ENCODE measurements at places on chromosomes 1 and 21.

- DNase-seq = no peak
Measured at GRCh38 chr1:114178936-114179335, 25.3 kb upstream of the SYT6 start.

DNA sequence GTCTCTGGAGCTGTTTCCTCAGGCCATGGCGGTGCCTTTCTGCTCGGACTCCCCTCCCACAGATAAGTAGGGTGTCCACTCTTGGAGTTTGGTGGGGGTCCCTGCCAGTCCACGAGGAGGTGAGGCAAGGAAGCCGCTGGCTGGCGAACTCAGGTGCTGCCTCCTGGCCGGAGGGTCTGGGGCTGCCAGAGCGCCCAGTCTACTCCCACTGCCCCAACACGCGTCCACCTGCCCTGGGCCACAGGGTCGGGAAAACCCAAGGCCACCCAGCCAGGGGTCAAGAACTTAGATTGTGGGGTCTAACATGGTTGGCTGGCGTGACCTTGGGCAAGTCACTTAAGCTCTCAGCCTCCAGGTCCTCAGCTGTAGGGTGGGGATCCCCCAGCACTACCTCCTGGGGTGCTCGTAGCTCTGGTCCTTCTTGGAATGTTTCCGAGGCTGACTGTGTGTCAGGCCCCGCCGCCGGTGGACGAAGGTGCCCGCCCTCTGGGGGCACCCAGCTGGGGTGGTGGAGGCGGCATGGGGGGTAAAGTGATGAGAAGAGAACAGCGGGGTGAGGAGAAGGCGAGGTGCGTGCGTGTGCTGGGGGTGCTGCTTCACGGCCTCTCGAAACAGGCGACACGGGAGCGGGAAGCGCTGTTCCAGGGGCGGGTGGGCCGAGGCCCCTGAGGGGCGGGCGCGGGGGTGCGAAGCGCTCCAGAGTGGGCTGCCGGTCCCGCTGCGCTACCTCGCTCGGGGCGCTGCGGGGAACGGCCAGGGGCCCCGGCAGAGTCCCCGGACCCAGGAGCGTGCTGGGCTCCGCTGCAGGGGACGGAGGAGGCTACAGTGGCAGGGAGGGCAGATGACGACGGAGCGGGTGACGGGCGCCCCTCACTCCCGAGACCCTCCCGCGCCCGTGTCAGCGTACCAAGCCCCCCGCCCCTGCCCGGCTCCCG, 1.2 kb downstream of the SH2D5 start:
- no peak for DNase-seq

DNA sequence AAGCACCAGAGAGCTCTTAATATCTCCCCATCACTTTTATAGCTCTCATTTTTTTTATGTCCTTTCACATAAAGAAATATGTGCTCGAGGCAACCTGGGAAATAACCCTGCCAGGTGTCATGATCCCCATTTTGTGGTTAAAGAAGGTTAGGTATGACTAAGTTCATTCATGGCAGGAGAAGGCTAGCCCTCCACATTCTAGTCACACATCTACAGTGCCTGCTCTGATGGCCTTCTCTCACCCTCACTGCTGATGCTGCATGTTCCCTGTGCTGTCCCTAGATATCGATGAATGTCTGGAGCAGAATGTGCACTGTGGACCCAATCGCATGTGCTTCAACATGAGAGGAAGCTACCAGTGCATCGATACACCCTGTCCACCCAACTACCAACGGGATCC, 187.5 kb downstream of the TPR start:
- DNase-seq = no peak

DNA sequence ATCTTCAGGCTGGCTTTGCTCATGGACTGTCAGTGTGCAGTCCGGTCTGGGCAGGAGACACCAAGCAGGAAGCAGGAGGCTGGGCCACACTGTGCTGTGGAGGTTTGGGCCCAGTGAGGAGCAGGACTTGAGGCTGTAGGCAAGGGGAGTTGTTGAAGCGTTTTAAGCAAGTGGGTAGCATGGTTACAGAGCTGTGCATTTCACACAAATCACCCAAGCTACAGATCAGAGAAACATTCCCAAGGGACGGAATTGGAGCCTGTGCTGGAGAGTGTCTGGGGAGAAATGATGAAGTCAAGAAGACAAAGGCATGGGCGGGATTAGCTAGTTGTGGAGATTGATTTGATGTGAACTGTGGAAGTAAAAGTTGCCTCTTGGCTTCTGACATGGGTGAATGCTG, 60.9 kb downstream of the KIF21B start:
- peak; percentile 72 for DNase-seq

DNA sequence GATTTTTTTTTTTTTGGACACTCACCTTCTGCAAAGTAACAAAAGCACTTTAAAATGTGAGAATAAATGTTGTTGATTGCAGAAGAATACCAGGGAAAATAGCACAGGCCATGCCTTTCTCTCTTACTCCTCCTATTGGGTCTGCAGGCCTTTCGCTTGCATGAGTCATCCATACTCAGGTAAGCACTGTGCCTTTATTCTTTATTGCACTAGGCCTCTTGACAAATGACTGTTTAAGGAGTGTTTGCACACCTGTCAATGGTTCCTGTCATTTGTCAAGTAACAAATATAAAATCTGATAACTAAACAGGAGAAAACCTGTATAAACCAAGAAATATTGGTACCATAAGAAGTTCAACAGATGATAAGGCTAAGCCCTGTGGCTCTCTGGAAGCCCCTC, 106.5 kb downstream of the RGS7 start:
- DNase-seq = peak; percentile 34

GRCh38 chr1:237042526-237042891, 525 bp downstream of the RYR2 start:
- DNase-seq = no peak

DNA sequence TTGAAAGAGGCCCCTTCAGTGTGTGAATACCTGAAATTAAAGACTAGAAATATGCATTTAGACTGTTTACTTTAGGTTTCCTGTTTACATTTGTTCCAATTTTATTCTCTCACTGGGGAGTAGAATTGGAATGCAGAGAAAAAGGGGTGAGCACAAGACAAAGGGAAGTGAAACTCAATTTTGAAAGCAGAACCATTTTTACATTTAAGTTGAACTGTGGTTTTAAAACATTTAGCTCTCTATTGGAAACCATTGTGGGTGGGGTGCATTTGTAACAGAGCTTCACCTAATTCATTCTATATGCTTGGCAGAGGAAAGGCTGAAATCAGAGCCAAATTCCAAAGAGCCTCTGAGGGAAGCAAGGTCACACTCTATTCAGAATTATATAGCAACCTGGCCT, 235.3 kb upstream of the C1orf105 start:
- DNase-seq = no peak

- DNase-seq = peak; percentile 76
Measured at GRCh38 chr1:177780096-177780700, 189.7 kb downstream of the SEC16B start.

- no peak for DNase-seq
Measured at GRCh38 chr1:210445485-210445884, 116.8 kb downstream of the HHAT start.

GRCh38 chr1:64917328-64917861, 49.0 kb downstream of the JAK1 start:
- DNase-seq = no peak

- peak; percentile 60 for DNase-seq
Measured at GRCh38 chr1:50368179-50369007, 54.9 kb downstream of the DMRTA2 start.

- DNase-seq = no peak
Measured at GRCh38 chr1:227869851-227870305, 54.4 kb downstream of the PRSS38 start.

GRCh38 chr1:189616893-189617292, 860.8 kb downstream of the BRINP3 start:
- no peak for DNase-seq

- no peak for DNase-seq
Measured at GRCh38 chr1:110211496-110212168, 1.5 kb downstream of the KCNC4 start.

DNA sequence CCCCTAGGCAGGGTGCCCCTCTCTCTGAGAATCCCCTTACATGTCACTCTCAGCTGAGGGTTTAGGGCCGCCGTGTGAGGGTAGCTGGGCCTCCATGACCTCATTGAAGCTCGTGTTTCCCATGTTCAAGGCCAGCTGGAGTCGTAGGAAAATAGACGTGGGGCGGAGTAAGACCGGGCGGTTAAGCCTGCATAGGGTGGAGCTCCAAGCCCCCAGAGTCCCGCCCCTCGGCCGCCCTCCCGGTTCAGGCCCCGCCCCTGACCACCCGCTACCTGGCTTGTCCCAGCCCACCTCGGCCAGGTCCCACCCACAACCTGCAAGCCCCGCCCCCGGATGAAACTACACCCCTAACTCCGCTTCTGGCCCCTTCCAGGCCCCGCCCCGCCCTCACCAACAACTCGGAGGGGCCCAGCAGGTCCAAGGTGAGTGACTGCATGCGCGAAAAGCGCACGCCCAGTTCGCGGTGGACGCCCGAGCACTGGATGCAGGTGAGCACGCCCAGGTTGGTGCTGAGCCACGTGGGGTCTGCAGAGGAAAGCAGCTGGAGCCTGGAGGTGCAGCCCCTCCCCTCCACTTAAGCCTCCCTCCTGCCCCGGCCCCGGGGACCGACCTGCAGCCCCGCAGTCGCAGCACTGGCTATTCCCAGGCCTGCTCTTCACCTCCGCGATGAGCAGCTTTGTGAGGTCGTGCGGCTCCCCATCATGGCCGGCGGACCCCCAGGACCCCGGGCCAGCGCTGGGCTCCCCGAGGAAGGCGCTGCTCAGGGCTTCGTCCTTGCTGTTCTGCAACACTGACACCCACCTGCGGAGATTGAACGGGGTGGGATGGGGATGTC, 12.2 kb upstream of the TCEA3 start:
- no peak for DNase-seq

GRCh38 chr1:103373991-103374390, 151.5 kb upstream of the RNPC3 start:
- DNase-seq = no peak

- no peak for DNase-seq
Measured at GRCh38 chr1:45568421-45568820, 15.4 kb upstream of the NASP start.

GRCh38 chr1:30805304-30806003, 47.9 kb upstream of the LAPTM5 start:
- DNase-seq = no peak

GRCh38 chr1:60051191-60051590, 22.4 kb downstream of the C1orf87 start:
- no peak for DNase-seq

GRCh38 chr1:45647248-45648021, 23.6 kb upstream of the CCDC17 start:
- no peak for DNase-seq

DNA sequence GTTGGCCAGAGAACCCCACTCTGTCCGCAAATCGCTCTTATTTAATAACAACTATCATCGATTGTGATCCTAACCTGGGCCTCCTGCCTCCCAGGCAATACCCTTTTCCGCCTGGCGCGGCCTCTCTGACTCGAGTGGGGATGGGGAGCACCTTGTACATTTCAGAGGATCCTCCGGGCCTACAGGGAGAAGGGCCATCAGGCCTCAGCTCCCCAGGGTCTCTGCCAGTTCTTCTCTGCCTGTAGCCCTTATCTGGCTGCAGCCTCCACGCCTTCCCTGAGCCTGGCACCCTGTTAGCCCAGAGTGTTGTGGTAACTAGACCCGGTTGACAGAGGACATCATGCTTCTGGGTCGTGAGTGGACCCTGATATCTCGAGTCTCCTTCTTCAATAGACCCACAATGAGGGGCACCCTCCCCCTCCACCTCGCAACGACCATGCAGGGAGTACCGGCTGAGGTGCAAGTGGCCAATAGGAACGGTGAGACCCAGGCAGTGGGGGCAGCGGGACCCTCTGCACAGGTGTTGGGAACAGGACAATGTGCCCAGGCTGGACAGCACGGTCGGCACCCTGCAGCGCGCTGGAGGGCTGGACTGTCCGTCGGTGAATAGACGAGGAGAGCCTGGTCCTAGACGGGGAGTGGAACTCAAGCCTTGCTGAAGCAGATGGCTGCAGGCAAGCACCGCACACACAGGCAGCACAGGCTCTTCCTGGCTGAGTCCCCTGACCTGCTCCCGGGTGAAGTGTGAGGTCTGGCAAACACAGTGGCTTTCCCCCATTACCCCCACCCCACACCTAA, 7.1 kb upstream of the CRYBG2 start:
- no peak for DNase-seq

- DNase-seq = no peak
Measured at GRCh38 chr21:41612674-41613532, 104.9 kb upstream of the TMPRSS2 start.

GRCh38 chr1:56132520-56132919, 446.8 kb downstream of the PLPP3 start:
- DNase-seq = no peak

GRCh38 chr21:41615613-41616012, 107.7 kb upstream of the TMPRSS2 start:
- no peak for DNase-seq

- DNase-seq = no peak
Measured at GRCh38 chr1:210340311-210340710, 11.6 kb downstream of the HHAT start.

DNA sequence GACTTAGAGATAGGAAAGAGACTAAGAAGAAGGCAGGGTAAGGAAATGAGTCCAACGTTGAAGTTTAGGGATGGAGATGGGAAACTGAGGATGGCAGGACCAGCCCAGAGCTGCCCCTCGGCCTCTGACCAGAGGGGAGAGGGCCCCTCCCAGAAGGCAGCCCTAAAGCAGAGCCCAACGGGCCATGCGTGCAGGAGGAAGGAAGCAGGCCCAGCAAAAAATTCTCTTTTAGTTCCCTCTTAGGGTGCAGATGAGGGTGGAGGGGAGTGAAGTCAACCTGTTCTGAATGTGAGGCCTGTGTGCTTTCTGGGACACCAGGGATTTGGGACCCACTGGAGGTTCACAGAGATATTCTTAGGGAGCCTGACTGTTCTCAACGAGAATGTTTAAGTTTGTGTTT, 225.4 kb downstream of the RHOU start:
- no peak for DNase-seq

DNA sequence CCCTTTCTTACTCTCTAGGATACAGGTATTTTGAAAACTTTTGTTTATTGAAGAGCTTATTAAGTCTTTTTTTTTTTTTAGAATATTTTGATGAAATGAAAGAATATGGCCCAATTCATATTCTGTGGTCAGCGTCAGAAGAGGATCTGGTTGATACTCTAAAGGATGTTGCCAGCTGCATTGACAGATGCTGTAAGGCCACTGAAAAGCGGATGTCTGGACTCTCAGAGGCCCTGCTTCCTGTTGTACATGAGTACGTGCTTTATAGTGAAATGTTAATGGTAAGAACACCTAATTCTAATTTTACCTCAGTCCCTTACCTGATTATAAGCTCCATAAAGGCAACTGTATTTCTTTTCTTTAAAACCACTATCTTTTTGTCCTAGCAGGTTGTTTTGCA, 37.1 kb downstream of the SNX7 start:
- no peak for DNase-seq

- peak; percentile 82 for DNase-seq
Measured at GRCh38 chr1:54944610-54945392, 35.6 kb upstream of the TMEM61 start.

GRCh38 chr21:34800797-34801518, 132.2 kb downstream of the CLIC6 start:
- no peak for DNase-seq

DNA sequence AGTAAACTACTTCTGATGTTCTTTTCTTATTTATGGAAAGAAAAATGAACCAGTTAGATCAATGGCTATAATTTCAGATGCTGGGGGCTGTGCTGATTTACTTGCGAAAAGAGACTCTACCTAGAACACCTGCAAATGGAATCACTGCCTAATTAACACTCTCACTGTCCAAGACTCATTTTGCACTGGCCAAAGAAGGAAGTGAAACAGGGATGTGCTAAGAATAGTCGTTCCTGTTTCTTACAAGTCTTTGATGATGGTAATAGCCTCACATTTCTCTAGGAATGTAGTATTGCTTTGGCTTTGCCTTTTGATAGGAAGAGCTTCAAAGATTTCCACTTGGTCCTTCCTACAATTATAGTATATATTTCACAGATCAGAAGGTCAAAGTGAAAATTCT, 12.7 kb upstream of the TSNAX start:
- DNase-seq = no peak

Measured in NCI-H2107 (cell line).